ENCODE measurements at places on chromosomes 7 and 10. TPM values are rescaled to one million over a fixed set of nuclear protein-coding genes. Genes with fewer than 3 reads are reported as not detected.

DNA sequence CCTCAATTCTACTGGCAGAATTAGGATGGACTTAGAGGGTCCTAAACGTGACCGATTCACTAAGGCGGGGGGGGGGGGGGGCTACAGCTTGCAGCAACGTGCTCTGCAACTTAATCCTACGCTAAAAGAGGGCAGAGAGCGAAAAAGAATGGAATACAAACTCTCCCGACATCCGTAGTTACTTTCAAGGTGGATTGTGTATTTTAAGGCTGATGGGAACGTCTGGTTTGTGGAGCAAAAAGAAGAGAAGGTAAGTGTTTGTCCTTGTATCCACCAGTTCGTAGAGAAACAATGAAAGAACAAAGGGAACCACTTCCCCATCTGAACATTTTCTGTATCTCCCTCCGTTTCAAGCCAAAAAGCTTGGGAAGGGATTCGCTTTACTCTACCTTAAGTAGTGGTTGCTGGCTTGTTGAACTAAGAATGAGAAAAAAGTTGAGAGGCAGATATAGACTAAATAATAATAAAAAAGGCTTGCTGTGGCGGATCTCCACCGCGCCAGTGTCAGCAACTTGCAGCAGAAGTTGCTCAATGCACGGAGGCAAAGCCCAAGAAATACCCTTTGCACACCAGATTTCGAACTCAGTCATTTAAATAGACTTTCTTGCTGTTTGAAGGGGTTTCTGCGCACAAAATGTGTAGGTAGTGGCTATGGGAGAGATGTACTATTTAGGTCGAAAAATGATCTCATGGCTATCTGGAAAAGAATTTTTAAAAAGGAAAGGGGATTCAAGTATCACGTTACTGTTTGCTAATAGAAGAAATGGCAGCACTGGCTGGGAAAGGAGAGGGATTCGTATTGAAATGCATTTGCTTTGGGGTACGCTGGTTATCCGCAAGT, 736 bp downstream of the SKIDA1 start:
- DNase-seq: no peak

ASAH2 gene
- 0.05 TPM for total RNA-seq

CRTAC1 gene
- total RNA-seq: not detected

DNA sequence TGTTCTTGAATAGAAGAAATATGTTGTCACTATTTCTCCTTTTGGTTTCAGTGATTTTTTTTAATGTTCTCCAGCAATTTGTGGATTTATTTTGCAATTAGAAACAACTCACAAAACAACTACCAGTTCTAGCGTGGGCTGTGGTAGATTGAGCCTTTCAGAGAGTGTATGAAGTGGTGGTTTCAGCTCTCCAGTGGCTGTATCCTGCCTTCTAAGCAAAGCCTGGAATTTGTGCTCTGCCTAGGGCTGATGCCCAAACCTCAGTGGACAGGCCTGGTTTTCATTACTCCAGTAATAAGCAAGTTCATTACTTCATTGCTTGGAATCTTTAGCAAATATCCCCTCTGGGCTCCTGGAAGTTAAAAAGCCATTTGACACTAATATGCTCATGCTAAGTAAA, 35.9 kb downstream of the APBB1IP start:
- DNase-seq: no peak

GRCh38 chr7:133575726-133576440, 323.0 kb downstream of the EXOC4 start:
- DNase-seq: no peak

- DNase-seq: no peak
Observed at GRCh38 chr7:36667007-36667745, 57.1 kb downstream of the AOAH start.

DNA sequence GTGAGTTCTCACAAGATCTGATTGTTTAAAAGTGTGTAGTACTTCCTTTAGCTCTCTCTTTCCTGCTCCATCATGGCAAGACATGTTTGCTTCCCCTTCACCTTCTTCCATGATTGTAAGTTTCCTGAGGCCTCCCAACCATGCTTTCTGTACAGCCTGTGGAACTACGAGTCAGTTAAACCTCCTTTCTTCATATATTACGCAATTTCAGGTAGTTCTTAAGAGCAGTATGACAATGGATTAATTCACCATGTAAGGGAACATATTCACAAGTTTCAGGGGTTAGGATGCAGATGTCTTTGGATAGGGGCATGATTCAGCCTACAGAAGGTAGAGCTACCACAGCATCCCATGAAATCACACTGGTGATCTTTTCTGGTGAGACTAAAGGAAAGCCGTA, 174.7 kb downstream of the GPR158 start:
- DNase-seq: no peak

HOXA4 gene
- total RNA-seq: not detected

GRCh38 chr10:67827811-67828210, 10.2 kb downstream of the DNAJC12 start:
- DNase-seq: no peak

ADCY1 gene
- total RNA-seq: 1.2 TPM

DNA sequence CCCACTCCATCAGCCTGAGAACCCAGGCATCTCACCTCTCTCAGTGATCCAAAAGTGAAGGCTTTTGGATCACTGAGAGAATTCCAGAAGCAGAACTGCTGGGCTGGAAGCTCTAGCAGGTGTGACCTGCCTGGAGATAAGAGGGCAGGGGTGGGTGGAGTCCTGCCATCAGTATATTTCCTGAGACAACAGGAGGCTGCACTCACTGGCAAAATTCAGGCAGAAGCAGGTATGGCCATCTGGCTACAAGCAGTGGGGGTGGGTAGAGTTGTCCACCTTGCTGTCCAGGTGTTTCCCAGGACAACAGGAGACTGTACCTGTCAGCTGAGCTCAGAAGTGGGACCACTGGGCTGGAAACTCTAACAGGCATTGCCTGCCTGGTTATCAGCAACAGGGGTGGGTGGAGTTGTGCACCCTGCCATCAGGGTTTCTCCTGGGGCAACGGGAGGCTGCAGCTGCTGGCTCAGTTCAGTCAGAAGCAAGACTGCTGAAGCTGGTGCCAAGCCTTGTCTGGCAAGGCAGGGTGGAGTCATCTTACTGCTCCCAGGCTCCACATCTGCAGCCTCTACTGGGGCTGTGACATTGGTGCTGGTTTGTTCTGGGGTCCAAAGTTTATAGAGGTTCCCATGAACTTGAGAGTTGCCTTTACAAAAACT, 47.2 kb upstream of the SFTPD start:
- no peak for DNase-seq

DNA sequence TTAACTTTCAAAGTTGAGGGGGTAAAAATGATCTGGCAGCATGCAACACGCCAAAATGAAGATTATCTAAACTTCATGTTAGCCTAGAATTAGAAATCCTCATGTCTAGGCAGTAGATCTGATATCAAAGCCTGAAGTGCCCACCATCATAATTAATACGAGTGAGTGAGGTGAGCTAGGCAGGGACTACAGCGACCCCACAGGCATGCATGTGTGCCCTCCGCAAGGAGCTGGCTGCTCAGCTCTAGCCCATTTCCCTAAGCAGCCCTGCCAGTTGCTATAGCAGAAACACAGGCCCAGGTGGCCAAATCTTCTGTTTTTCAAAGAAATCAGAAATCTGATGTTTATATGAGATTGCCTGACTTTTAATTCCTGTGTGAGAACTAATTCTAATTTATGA, 93.1 kb upstream of the IFRD1 start:
- no peak for DNase-seq

- DNase-seq: no peak
Observed at GRCh38 chr10:4526311-4526731, 299.7 kb upstream of the AKR1E2 start.

GPR26 gene
- not detected for total RNA-seq

DNA sequence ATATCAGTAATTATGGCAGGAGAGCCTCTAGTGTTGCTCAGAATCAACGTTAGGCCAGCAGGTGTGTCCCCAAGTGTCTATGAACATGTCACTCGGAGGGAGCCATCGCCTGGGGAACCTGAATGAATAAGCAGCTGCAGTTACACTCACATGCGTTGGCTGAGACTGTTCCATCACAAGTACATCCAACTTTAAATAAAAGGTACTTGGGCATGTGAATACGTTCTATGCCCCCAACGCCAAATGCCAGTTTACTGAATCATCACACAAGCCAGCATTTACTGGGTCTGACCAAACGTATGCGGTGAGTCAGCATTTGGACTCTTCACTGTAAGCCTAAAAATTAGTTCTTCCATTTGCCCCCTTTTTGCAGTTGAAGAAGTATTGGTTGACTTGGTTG, 207.6 kb upstream of the PLXNA4 start:
- DNase-seq: no peak

GRCh38 chr10:86969421-86970041, 1.2 kb downstream of the ADIRF start:
- DNase-seq: no peak

MBL2 gene
- total RNA-seq: not detected

DNA sequence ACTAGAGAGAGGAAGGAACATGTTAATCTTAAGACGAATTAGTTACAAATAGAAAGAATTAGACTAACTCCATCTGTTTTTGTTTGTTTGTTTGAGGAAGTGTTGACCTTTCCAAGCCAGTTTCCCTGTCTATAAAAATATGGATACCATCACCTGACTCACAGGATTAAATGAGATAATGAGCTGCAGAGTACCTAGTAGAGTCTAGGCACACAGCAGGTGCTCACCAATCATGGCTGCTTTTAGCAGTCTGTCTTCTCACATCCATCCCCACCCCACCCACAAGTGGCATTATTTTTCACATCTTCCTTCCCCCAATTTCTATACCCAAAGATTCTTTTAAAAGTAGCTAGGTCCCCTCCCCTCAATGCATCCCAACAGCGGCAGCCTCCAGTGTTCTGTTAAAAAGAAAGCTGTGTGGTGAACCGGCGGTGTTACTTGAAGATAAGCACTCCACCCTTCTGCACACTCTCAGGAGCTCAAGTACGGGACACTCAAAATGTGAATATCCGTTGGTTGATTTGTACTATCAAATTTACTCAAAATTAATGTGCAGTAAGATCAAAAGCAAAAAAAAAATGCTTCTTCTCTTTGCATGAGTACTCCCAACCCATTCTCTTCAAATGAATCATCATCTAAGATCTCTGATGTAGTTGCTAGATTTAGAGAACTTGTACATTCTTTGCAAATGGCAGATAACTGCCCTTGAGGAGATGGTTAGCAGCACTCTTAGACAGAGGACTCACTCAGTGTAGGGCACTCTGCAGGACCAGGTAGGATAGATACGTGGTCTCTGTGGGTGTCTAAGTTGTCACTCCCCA, 145.4 kb upstream of the ASAH2 start:
- DNase-seq: peak; percentile 43

DNA sequence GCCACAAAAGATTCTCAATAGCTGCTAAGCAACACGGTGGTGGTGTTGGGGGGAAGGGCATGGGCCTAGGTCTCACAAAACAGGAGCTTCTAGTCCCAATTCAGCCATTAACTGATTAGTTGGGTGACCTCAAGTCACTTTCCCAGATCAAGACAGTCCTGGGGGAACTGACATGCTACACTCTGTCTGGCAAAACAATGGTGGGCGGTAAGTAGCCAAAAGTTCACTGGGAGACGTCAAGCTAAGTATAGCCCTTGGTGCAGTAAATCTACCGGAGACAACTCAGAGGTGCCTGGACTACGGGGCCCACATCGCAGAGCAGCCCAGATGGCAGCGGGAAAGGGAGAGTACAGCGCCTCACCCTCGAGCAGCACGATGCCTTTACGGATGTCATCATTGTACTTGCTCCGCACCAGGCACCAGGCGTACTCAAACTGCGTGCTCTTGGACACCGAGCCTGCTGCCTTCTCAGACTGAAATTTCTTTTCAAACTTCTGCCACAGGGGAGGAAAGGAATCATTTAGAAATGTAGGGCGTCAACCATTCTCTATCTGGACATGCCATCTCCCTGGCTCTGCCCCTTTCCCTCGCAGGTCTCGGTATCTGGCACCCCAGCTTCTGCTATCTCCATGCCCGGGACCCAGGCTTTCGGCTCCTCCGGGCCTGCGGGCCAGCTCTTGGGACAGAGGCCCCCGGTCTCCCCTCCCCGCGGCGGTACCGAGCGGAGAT, 1.1 kb downstream of the FIS1 start:
- DNase-seq: peak; percentile 43

GRCh38 chr7:13293264-13294002, 606.0 kb downstream of the ARL4A start:
- DNase-seq: no peak

GRCh38 chr7:41702635-41703371, at the start of gene INHBA:
INHBA (minus strand) TSS chr7:41703090; CDS start chr7:41700374, 2,716 bp downstream.
- no peak for DNase-seq

FAM241B gene
- 6.3 TPM for total RNA-seq

DNA sequence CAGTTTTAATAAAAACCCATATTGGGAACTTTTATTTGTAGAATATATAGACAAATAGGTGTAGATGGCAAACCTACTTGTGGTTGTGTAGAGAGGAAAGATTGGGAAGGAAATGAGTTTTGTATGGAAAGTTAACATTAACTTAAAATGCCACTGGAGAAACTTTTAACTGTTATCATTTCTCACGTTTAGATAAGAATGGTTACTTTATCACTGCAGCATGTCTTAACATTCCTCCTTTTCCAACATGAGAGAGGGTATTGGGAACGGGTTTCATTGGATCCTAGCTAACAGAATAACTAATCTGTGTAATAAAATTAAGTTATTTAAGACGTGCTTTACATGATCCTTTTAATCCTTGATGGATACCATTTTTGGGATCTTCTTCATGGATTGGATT, 1.8 kb downstream of the LUC7L2 start:
- no peak for DNase-seq

TUBGCP2 gene
- 50.2 TPM for total RNA-seq

SLC25A13 gene
- total RNA-seq: 10.3 TPM

MSMB gene
- total RNA-seq: not detected

- no peak for DNase-seq
Observed at GRCh38 chr10:593901-594457, 95.5 kb downstream of the DIP2C start.

DNA sequence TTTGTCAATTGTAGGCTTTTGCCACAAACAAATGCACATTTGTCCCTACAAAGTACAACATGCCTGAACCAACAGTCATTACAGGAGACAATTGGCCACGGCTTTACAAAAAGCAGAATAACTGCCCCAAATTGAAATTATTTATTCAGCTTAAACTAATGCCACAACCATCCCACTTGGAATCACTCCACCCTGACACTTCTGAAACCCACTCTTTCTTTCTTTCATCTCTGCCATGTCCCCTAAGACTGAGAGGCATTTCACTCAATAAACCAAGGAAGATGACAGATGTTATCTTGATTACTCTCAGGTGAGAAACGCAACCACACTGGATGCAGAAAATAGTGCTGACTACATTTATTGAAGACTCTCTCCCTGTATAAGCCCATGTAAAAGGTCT, 2.6 kb upstream of the NPM3 start:
- no peak for DNase-seq

RNF148 gene
- not detected for total RNA-seq

AASS gene
- total RNA-seq: 2.1 TPM

SAP25 gene
- 13.1 TPM for total RNA-seq

- no peak for DNase-seq
Observed at GRCh38 chr10:77012812-77013500, 624.7 kb downstream of the KCNMA1 start.

All from activated CD4-positive, alpha-beta T cell treated with anti-CD3 and anti-CD28 coated beads for 36 hours (primary cell).